ENCODE measurements at places on chromosomes 2 and 18.

DNA sequence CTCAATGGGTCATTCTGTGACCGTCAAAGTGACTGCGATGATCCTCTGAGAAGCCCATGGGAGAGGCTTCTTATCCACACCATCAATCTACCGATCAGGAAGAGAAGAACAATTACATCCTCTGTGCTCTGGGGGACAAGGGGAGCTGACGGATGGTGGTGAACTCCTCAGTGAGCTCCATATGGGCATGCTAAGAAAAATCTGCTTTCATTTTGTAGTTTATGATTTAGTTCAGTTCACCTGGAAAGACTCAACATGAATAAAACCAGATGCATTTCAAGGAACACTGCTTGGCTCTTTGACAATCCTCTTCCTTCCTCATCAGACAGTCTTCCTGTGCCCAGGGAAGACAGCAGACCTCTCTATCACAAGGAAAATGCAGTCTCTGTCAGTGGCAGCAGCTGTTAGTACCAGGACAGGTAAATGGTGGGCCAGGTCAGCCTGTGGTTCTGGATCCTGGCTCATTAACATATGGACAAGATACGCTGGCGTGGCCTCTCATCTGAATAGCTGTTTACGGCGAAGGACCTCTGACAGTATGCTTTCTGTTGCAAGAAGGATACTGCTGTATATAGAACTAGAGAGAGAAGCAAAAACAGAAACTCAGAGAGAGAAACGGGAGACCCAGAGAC lies 176.9 kb downstream of the BCL2 start:
- peak; percentile 41 for DNase-seq

GRCh38 chr2:182716650-182716979 lies 558 bp downstream of the DNAJC10 start:
- DNase-seq, result peak; percentile 72

DNA sequence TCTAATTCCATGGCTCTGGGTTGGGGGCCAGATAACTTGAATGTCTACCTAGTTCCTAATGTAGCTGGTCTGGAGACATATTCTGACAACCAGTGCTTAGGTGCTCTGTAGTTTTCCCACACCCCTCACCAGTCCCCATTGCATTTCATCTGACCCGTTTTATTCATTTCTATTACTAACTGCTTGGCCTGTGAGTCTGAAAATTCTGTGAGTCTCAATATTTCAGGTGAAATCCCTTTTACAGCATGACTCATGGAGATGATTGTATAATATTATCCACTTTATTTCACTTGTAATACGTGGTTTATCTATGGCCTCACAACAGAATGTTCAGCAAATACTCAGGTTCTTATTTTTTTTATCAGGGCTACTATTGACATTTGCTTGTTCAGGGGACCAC lies 103.7 kb upstream of the UGP2 start:
- no peak for DNase-seq

- DNase-seq, result no peak
Measured at GRCh38 chr18:48803951-48804855, 146.6 kb downstream of the SMAD7 start.

GRCh38 chr2:169746240-169746639 lies 12.6 kb downstream of the KLHL23 start:
- no peak for DNase-seq

All from RPMI8226 (cell line).